K562 (cell line): ENCODE measurements at places on chromosomes 3 and 15. TPM values are rescaled to one million over a fixed set of nuclear protein-coding genes. Genes with fewer than 3 reads are reported as not detected.

DNA sequence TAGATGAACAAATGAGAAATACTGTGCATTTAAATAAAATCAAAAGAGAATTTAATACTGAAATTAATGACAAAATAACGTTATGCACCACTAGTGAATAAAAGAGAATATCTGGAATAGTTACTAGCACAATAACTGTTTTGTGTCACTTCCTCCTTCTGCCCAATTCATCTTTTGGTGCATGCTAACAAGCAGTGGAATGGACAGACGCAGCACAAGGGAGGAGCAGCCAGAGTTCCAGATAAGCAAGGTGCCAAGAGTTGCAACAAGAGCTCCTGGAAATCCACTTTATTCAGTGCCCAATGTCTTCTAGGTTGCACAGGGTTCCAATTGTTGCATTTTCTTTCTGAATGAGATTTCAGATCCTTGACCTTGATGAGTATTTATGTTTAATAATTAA lies 66.5 kb upstream of the PLXND1 start:
- no peak for DNase-seq

- DNase-seq: no peak
These were observed 5.4 kb downstream of the TUBGCP5 start for GRCh38 chr15:23033979-23034378.

DNA sequence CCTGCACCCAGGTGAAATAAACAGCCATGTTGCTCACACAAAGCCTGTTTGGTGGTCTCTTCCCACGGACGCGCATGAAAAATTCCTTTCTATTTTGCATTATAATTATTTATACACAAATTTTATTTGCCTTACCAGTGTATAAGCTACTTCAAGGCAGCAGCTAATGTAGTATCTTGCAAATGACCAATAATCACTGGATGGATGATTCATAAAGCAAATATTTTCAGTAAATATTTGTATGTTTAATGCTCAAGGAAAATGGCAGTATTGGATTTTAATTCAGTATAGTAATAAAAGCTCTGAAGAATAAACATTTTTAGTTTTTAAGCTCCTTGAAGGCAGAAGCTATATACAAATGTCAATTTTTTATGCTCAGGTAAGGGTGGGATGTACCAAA lies 158.7 kb upstream of the NANOGP8 start:
- no peak for DNase-seq

- no peak for DNase-seq
These were observed 101.3 kb upstream of the CACNA2D3 start for GRCh38 chr3:54021071-54021470.

DNA sequence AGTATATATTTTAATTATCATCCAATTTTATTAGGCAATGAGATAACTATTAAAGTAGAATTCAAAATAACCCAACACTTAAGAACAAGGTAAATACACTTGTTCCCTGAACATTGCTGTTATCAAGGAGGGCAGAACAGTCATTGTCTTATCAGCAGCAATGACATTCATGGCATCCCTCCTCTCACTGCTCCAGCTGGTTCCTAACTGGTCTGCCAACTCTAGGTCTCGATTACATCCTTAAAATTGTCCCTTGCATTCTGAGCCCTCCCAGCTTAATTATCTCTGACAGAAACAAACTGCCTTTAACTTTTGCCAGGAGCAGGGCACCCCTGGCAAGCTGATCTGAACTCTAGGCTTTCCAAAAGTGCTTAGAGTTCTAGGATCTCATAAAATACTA lies 14.0 kb upstream of the DYNC1LI1 start:
- DNase-seq: no peak

CD200R1L gene
- total RNA-seq: not detected in 2 replicates

SOX14 gene
- total RNA-seq: not detected in 2 replicates

IFT80 gene
- 13.2 and 13.4 TPM in 2 replicates for total RNA-seq

NTRK3 gene
- total RNA-seq: not detected in 2 replicates

CLDN18 gene
- total RNA-seq: 0.11 TPM in 2 replicates
